ENCODE measurements at places on chromosomes 1 and 21.

- DNase-seq: no peak
These were observed 35.4 kb upstream of the EIF4G3 start for GRCh38 chr1:21212126-21212525.

DNA sequence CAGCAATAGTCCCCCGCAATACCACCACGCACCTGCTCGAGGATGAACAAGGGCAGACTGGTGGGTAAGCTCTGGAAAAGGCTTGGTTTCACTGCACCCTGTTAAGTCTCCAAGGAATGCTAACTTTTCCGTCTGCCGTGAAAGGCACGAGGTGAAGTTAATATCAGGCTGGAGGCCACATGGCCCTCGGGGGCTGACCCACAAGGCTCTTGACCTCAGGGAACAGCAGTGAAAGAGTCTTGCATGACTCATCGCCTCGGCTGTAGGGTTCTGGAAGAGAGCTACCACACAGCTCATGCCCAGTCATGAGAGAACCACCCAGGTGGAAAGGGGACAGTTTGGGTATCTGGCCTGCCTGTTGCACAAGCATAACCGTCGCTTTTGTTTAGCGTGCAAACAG is 24.7 kb downstream of the SCCPDH start:
- peak; percentile 44 for DNase-seq

DNA sequence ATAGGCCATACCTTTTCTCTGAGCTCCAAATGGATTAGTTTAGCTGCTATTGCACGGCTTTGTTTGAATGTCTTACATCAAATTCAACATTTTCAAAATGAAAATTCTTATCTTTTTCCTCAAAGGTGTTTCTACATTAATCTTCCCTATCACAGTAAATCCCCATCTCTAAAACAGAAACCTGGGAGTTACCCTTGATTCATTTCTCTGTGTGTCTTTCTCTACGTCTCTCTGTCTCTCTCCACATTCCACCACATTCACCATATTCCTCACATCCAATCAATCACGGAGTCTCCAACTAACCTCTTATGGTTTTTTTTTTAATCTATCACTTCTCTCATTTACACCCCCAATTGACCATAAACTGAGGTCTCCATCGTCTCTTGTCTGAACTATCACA is 24.1 kb downstream of the PTGER3 start:
- DNase-seq: no peak

DNA sequence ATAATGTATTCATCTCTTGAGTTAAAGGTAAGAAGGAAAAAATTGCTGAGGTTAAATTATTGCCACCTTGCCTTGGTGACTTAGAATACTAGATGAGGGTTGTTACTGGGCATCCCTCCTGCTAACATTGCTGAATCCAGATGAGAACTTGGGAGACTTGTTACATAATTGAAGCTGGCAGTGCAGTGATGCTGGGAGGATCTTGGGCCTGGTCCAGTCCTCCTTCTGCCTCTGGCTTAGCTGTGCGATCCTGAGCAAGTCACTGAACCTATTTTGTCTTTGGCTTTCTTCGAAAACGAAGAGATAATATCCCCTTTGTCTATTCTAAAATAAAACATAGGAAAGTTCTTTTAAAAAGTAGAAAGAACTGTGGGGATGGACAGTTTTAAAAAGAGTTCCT is 244.9 kb upstream of the NRIP1 start:
- peak; percentile 51 for DNase-seq

- peak; percentile 45 for DNase-seq
These were observed 21.7 kb downstream of the PDXK start for GRCh38 chr21:43740497-43741156.

DNA sequence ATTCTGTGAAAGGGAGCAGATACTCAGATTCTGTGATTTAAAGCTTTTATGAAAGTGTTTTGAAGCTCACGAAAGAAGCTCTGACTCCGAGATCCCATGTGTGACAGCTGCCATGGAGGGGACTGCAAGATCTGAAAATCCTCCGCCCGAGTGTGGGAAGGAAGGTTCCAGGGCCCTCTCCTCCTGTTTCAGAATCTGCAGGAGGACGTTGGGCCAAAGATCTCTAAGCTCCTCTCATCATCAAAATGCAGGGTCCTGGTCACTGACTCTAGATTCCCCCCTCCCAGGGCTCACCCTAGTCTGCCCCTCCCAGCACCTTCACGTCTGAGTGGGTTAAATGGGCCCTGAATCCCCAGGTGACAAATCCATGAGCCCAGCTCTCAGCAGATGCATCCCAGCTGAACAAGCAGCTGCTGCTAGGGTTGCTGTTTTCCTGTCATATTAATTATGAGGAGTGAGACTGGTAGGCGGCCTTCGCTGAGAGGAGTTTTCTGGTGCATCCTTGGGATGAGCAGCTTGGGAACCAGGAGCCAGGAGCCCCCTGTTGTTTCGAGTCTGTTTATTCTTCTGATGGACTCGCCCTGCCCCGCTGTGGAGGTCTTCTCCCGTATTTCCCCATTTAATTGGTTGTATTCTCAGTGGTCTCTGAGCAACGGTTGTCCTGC is 402.0 kb downstream of the MATN1 start:
- DNase-seq: no peak

GRCh38 chr1:6090288-6090687 is 44.6 kb downstream of the KCNAB2 start:
- no peak for DNase-seq

GRCh38 chr1:3403388-3404231 is 50.9 kb upstream of the ARHGEF16 start:
- DNase-seq: no peak

GRCh38 chr21:19510653-19511052 is 1107.1 kb upstream of the TMPRSS15 start:
- no peak for DNase-seq

Data from fibroblast of mammary gland (primary cell).